Tongue (tissue), 3 donors: ENCODE measurements at places on chromosomes 6 and 20.

GRCh38 chr6:156974830-156975261, 197.7 kb downstream of the ARID1B start:
- no peak for DNase-seq

- DNase-seq, result no peak
Measured at GRCh38 chr6:14966096-14966905, 279.6 kb upstream of the JARID2 start.

GRCh38 chr6:108767418-108768165, 80.6 kb upstream of the ARMC2 start:
- DNase-seq, result no peak

- DNase-seq, result no peak
Measured at GRCh38 chr20:35461620-35462019, 6.2 kb downstream of the CEP250 start.

DNA sequence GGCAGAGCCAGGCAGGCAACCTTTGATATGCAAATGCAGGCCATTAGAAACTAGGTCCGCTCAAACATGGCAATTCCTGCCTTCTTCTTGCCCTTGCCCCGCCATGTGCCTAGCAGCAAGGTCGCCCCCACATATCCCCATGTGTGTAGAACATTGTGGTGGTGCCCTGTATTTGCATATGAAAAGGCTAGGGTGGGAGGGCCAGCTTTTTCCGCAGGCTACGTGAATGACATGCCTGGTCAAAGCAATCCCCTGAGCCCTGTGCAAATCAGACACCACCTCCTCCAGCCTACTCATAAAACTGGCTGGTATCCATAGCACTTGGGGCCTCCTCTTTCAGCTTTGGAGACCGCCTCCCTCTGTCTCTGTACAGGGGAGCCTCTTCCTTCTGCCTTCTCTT, 31.6 kb downstream of the GSTA2 start:
- no peak for DNase-seq

DNA sequence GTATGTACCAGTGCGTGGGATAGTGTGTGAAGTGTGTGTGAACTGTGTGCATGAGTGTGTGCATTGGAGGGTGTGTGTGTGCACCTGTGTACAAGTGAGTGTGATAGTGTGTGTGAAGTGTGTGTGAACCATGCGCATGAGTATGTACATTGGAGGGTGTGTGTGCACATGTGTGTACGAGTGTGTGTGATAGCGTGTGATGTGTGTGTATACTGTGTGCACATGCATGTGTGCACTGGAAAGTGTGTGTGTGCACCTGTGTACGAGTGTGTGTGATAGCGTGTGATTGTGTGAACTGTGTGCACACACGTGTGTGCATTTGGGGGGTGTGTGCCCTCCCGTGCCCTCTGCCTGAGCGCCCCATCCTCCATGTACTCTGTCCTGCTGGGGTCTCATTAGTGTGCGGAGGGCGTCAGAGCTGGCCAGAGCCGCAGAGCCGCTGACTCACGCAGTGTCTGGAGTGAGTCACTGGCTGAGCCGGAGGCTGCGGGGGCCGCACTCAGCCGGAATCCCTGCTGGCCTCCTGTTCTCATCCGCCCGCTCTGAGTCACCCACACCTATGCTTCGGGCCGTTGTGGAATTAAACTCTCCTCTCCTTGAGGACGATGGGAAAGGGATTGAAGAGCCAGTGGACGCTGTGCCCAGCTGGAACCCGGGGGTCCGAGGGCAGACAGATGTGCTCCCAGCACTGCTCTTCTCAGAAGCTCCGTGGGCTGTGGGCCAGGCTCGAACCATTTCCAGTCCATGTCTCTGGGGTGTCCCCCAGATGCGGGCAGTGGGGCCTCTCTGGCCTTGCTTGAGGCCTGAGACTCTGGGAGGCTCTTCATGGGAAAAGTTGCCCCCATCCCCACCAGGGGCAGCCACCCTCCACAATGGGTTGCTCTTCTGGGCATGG, 27.3 kb upstream of the STX16 start:
- DNase-seq, result peak; percentile 50

GRCh38 chr6:1153696-1154245, 158.1 kb upstream of the FOXQ1 start:
- no peak for DNase-seq

DNA sequence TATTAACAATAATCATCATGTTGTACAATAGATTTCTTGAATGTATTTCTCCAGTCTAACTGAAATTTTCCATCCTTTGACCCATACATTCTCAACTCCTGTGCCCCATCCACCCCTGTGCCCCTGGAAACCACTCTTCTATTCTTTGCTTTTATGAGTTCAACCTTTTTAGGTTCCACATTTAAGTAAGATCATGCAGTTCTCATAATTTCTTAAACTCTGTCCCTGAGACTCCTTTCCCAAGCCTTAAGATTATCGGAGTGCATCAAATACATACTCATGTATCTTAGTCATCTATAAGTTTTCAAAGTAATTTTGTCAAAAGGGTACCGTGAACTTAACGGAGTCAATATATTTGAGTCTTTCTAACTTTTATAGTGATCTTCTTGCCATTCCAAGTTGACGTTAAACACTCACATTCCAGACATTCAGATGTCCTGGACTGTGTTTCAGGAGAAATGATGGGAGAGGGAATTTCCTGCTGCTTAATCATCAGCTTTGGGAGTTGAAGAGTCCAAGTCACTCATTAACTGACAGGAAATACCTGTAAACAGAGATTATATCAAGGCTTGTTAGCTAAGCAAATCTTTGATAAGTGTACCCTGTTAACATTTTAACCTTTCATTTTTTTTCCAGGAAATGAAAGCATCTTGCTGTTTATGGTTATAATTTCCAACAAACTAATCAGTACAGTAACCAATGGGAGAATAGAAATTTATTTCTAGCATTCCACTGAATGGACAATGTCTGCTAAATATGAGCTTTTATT, 73.3 kb downstream of the ADGRG6 start:
- no peak for DNase-seq

DNA sequence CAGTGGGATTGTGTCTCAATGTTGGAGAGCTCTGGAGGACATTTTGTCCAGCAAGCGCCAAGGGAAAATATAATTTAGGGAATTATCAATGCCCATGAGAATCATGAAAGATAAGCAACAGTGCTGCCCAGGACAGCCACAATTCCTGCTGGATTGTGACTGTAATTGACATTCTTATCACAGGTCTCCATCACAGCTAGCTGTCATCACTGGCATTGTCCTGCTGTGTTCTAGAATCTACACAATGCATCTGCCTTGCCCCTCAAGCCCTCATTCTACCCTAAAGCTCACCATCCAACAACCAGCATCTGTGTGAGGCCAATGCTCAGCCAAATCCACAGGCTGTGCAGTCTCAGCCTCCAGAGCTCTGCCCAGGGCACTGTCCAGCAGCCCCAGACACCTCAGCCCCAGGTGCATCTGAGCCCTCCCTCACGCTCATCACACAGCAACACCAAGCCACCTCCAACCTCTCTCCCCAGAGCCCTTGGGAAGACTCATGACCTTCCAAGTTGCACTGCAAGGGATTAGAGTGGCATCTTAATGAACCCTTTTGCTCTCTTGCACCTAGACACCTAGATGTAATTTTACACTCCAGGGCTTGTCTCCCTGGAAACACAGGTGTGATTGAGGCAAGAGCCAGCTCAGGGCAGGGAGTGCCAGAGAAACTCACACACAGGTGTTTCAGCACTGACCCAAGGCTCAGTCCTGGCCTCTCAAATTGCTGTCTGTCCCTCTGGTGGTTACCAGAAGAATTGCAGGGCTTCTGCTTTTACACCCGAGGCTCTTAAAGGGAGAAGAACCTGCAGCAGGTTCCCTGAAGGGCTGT, 85.2 kb upstream of the PHACTR3 start:
- peak; percentile 61 for DNase-seq

GRCh38 chr20:41657655-41658054, 39.5 kb upstream of the CHD6 start:
- no peak for DNase-seq

- DNase-seq, result no peak
Measured at GRCh38 chr6:19159089-19159488, 678.1 kb upstream of the ID4 start.

- no peak for DNase-seq
Measured at GRCh38 chr6:7124114-7124513, 16.4 kb downstream of the RREB1 start.

- DNase-seq, result no peak
Measured at GRCh38 chr20:47206962-47207641, 149.4 kb downstream of the ZMYND8 start.

DNA sequence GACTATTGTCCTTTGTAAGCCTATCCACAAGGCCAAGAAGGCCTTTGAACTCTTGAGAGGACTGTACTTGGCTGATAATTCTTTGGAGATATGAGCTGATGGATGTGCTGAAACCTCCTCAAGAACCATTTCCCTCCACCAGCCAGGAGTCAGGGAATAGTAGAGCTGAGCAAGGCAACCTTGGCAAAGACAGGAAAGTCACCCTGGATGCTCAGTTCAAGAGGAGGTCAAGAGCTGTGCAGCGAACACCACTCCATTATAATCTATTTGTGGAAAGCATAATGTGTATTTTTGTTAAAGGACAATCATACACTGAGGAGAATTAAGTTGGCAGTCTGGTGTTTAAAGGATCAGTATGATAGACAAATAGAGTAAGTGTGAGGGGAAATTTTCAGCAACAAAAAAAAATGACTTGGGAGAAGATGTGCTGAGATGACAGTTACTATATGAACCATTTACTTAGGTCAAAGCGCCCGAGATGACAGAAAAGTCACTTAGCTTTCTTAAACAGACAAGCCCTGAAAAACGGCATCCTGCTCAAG, 177.2 kb upstream of the COL21A1 start:
- DNase-seq, result no peak

DNA sequence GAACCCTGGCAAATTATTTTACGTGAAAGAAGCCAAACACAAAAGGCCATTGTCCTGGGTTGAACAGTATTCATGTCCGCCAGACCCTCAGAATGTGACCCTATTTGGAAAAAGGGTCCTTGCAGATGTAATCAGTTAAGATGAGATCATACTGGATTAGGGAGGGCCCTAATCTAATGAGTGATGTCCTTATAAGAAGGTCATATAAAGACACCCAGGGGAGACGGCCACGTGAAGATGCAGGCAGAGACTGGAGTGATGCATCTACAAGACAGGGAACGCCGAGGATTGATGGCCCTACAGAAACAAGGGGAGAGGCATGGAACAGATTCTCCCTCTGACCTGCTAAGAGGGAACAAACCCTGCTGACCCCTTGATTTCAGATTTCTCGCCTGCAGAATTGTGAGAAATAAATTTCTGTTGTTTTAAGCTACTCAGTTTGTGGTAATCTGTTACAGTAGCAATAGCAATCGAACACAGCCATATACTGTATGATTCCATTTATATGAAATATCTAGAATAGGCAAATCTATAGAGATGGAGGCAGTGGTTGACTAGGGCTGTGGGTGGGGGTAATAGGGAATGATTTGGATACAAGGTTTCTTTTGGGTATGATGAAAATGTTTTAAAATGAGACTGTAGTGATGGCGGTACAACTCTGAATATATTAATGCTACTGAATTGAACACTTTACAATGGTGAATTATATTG, 132.9 kb upstream of the NUP153 start:
- no peak for DNase-seq

DNA sequence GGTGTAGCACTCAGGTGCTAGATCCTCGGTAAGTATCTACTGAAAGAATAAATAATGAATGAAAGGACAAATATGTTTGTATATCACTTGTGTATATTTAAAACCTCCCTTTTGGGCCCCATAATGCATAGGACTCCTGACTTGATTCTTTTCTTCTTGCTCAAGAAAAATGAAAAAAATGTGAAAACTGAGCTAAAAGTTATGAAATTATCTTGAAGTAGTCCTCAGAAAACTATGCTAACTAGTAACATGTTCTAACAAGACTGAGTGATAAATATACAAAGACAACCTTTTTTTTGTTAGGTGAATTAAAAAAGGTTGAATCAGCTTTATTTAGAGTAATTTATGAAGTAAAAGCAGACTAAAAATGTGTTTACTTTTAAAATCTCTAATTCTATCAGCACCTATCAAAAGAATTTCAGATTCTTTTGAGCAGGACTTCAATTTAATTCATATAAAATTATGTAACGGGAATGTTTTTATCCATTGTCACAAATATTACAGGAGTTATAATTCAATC, 247.8 kb upstream of the JAG1 start:
- no peak for DNase-seq

- DNase-seq, result peak; percentile 1
Measured at GRCh38 chr6:50608421-50608820, 104.9 kb upstream of the TFAP2D start.

DNA sequence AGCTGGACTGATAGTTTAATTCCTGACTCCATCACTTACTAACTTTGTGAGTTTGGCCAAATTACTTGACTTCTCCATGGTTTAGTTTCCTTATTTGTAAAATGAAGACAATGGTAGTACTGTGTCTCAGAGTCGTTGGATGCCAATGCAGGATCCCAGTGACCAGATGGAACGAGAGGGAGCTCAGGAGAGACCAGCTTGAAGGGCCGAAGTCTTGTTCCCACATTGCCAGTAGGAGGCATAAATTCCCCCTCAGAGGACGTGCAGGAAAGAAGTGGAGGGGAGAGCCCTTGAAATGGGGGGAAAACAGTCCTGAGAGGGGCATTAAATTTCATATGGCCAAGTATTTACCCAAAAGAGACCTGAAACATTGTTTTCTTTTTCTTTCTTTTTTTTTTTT, 2.1 kb upstream of the MUC22 start:
- DNase-seq, result no peak

GRCh38 chr6:80457439-80457933, 351.0 kb downstream of the BCKDHB start:
- peak; percentile 90 for DNase-seq

GRCh38 chr6:46637933-46638332, 14.7 kb downstream of the CYP39A1 start:
- no peak for DNase-seq

GRCh38 chr6:151388997-151389617, 2.3 kb downstream of the ZBTB2 start:
- no peak for DNase-seq
